ENCODE measurements at places on chromosomes 1 and 21.

DNA sequence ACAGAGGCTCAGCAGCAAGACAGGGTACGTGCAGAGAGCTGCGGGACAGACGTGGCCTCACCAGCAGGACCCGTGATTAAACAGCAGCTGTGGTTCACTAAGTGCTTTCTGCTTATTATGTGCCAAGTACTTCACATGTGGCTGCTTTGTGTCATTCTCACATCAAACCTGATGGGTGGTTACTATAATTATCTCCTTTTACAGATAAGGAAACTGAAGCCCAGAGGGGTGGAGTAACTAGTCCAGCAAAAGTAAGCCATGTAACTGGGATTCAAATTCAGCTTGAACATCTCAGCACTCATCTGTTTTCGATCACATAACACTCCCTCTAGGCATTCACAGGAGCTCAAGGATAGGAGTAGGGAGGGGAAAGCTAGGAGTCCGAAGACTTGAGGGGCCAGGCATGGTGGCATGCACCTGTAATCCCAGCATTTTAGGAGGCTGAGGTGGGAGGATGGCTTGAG, 50.8 kb upstream of the CLIC4 start:
- no peak for DNase-seq

- no peak for DNase-seq
Measured at GRCh38 chr1:88878731-88879130, 12.6 kb downstream of the GTF2B start.

- DNase-seq, result no peak
Measured at GRCh38 chr21:32499249-32500055, 85.9 kb downstream of the TCP10L start.

GRCh38 chr1:186429017-186429416, 31.9 kb downstream of the PDC start:
- DNase-seq, result no peak

DNA sequence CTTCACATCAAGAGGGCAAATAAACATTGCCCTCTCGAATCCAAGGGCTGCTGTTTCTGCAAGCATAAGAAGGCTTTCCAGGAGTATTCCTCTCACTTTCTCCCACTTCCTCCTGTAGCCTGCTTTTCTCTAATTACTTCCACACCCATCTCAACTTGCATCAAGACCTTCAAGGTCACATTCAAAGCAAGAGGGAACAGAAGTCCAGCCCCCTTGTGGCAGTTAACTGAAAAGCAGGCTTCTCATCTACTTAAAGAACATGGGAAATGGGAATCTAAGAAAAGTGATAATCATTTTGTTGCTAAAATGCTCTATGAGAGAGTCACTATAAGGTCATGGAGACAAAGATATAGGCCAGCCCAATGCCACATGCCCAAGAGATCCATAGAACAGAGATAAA, 874.4 kb downstream of the KCNT2 start:
- no peak for DNase-seq

- DNase-seq, result no peak
Measured at GRCh38 chr1:87155648-87156047, 173.0 kb upstream of the LMO4 start.

- DNase-seq, result no peak
Measured at GRCh38 chr1:15626269-15626950, 9.2 kb downstream of the DDI2 start.

DNA sequence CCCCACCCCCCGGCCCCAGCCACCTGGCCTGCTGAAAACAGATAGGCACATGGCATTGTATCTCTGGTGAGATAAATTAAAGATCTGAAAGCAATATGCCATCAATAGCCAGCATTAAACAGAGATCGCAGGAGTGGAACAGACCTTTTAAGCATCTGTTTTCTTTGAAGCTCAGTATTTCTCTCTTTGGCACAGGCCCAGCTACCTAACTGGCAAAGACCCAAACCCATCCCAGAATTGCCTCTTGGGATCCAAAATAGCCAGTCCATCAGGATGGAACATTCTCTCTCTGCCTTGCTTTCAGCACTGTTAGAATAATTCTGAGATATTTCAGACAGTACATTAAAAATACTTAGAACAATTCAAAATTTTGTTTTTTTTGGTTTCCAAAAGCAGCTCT, 46.0 kb downstream of the KCNJ6 start:
- DNase-seq, result no peak

GRCh38 chr1:36653850-36654249, 171.1 kb upstream of the CSF3R start:
- DNase-seq, result peak; percentile 16

DNA sequence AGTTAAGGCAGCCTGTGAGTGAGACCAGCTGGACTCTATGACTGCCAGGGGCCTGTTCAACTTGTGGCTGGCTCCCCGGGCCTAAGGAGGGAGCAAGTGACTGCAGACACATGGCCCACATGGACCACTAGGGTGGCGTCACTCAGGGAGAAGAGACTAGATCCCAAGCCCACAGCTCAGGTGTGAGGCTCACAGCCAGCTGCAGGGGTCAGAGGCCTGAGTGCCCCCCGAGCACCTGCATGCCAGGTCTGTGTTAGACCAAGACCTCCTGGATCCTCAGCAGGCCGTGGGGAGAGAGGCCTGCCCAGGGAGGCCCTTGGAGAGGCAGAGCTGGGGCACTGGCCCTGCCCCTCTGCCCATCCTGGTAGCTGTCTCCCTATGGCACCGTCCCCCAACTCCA, 142.4 kb upstream of the RUNX3 start:
- no peak for DNase-seq

- DNase-seq, result no peak
Measured at GRCh38 chr21:32065654-32066053, 192.8 kb downstream of the HUNK start.

DNA sequence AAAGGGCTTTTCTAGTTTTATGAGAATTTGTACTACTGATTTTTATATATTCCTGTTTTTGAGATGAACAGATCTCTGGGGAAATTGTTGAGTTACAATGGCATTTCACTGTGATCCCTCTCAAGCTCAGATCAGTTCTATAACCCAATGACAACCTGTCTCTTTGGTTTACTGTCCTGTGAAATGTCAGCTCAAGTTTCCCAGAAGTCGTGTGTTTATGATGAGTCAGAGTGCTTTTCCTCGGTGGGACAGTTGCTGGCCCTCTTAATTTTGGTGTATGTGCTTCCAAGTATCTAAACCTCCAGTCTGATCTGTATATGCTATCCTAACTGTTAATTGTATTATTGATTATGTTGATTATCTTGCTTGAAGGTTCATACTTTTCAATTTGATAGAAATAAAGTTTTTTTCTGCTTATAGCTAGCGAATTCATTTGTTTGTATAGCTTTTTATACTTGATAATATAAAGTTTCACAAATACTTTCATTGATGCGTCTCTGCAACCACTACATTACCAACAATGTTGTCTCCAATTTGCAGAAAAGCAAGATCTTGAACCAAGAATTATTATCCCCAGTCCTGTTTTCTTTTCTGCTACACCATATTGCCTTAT, 77.5 kb upstream of the DNAJC6 start:
- DNase-seq, result no peak

- no peak for DNase-seq
Measured at GRCh38 chr1:197393105-197393504, 125.1 kb downstream of the CRB1 start.

GRCh38 chr1:112508278-112509004, at the start of gene WNT2B:
TSS of gene WNT2B (plus strand) at chr1:112508965. CDS start at chr1:112509263, 298 bp downstream.
- peak; percentile 65 for DNase-seq

DNA sequence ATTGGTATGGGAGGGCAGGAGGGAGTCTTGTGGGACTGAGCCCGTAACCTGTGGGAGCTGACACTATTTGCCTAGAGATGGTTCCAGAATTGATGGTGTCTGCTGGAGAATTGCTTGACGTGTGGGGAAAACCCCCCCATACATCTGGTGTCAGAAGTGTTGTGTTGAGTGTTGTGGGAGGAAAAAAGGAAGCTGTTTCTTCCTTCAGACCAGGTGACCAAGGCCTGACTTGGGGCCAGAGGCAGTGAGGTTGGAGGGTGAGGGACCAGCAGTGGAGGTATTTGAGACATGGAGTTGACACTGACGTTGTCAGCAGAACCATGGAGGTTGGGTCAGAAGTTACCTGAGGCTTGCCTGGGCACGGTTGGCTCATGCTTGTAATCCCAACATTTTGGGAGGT, 8.3 kb downstream of the SHISAL2A start:
- no peak for DNase-seq

DNA sequence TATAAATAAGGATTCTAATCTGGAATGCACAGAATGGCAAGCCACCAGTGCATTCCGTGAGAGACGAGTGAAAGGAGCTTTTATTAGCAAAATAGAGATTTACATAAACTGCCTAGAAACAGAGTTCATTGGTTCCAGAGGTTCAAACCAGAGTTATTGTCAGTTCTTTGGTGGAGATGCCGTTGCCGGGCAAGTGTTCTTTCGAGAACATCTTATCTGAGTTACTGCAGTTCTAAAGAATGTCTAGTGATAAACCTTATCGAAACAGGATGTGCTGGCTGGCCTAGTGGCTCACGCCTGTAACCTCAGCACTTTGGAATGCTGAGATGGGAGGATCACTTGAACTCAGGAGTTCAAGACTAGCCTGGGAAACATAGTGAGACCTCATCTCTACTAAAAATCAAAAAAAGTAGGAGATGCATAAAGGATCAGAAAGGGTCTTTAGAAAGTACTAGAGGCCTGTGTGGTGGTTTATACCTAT, 19.9 kb upstream of the EVI5 start:
- DNase-seq, result peak; percentile 82

GRCh38 chr1:224753491-224753890, 137.4 kb downstream of the CNIH3 start:
- DNase-seq, result no peak

GRCh38 chr21:40680311-40680710, 166.6 kb downstream of the DSCAM start:
- DNase-seq, result no peak

- DNase-seq, result no peak
Measured at GRCh38 chr1:203663821-203664220, 37.2 kb downstream of the ATP2B4 start.

GRCh38 chr1:108048301-108049177, 83.6 kb upstream of the VAV3 start:
- DNase-seq, result no peak

GRCh38 chr1:99424087-99424486, 159.8 kb downstream of the PLPPR4 start:
- no peak for DNase-seq

GRCh38 chr1:1129381-1129821, 13.5 kb upstream of the C1orf159 start:
- DNase-seq, result no peak

DNA sequence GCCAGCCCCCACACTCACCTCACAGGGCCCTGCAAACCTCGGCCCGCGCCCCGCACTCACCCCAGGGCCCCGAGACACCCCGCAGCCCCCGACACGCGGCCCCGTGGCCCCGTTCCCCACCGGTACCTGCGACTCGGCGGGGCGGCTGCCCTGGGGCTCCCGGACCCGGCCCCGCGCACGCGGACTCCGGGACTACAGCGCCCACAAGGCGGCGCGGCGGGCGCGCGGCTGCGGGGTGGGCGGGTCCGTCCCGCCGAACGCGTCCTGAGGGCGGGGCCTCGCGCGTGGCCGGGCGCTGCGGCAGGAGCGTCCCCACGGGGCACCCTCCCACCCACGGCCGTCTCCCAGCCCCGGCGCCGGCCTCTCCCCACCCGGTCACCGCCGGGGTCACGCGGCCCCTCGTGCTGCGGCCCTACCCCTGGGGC, at the start of gene SLC19A1:
TSS of gene SLC19A1 (minus strand) at position 199 of the 425 bp plus-strand sequence. CDS start 4,481 bp downstream, outside the sequence.
- peak; percentile 99 for DNase-seq

DNA sequence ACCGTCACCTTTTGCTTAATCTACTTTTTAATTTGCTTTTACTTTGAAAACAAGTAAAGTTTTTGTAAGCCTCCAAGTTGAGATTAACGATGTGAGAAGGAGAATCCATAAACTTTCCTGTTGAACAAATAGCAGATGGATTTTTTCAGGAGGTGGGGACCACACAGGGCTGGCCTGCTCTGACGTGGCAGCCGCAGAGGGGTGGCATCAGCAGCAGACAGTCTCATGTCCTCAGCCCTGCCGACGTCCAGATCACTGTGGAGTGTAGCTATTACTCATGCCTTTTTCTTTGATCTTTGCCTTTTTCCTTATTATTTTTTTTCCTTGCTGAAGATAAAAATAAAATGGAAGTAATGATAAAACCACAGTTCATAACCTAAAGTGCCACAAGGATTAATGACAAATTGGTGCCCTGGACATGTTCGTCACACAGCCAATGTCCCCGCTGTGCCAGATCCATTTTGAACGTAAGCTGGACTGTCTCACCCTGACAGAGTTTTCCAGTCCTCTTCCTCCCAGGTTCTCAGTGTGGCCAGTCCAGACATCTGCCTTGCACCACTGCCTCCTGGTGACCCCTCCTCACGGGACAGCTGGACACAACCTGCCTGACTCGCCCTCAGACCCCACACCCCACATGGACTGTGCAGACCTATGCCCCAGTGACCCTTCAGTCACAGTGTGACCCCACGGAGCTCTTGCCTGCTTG, 15.4 kb upstream of the ZBTB21 start:
- DNase-seq, result peak; percentile 78

DNA sequence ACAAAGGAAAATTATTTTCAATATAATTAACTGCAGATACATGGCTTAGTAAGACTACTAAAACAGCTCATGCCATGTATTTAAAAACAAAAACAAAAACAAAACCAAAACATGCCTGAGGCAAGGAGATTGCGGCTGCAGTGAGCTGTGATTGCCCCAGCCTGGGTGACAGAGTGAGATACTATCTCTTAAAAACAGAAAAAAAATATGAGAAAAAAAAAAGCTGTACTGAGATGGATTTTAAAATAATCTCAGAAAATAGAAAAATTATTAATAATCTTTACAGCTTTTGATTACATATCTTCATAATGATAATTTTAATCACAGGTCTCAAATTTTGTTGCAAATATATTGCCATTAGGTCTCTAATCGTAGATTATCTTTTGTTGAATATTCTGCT, 24.0 kb upstream of the LIN9 start:
- DNase-seq, result no peak

GRCh38 chr1:210709701-210710100, 381.0 kb downstream of the HHAT start:
- no peak for DNase-seq

DNA sequence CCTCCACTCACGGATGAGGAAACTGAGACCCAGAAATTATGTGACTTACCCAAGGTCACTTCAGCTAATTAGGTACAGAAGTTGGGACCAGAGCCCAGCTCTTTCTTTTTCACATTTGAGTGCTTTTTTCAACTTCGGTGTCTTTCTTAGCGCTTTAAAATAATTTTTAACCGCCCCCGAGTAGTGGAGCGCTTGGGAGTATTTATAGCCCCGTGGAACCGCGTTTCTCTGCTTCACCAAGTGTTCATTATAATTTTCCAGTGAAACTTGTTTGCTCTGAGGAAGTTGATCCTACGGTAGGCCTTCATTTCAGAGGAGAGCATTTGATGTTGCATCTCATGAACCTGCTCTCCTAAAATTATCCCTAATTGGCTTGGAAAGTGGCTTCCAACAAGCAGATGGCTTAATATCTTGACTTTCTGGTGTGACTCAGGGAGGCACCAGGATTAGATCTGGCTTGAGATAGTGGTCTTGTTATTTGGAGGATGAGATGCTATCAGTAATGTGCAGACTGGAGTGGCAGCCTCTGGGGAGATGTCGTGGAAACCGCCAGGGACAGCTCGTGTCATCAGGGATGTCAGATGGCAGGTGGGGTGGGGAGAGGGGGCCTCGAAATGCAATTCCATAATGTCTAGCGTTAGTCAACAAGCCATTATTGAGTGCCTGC, 321.3 kb downstream of the CAMTA1 start:
- DNase-seq, result no peak
